Head of caudate nucleus (tissue), 42 donors: ENCODE measurements at places on chromosomes 13 and 19.

GRCh38 chr19:51091895-51092873, 9.5 kb upstream of the KLK14 start:
- DNase-seq, result no peak

DNA sequence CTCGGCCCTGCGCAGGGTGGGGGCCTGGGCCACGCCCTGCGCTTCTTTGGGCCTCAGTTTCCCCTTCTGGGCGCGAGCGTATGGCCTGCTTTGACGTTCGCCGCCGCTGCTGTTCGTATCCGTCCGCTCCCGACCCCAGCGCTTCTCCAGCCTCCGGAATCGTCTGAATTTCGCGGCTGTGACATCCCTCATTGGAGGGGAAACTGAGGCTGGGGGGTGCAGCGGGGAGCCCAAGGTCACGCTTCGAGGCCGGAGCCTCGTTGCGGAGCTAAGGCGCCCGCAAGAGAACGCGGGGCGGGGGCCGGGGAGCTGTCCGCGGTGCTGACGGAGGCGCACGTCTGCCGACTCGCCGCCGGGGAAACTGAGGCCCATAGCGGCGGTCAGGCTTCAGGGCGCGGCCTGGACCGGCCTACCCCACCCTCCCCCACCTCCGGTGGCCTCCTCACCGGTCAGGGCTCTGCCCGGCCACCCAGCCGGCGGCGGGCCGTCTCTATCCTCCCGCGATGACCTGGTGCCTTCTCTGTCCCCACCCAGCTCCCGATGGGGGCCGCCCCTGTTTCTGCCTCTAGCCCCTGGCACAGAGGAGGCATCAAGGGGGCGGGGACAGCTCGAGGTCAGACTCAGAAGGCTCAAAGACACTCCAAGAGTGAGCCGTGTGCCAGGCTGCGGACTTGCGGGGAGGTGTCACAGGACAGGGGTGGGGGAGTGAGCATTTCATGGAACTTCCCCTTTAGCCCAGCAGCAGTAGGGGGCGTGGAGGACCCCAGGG, 3.0 kb upstream of the APC2 start:
- DNase-seq, result no peak

DNA sequence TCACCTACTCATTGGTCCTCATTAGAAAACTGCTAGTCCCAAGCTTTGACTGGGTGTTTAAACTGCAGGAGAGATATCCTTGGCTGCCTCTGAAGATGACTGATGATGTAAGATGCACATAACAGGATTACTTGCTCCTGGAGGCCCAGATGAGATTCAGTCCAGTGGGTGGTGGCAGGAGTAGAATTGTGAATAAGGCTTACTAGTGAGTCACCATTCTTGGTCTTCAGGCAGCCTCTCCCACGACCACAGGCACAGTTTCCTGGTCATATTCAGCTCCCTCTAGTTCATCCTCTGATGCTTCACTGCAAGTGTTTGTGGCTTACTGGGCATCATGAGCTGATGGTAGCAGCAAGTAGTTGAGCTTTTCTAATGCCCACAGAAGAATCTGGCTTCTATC, 12.1 kb downstream of the SERTM1 start:
- no peak for DNase-seq

GRCh38 chr13:61777899-61778298, 362.2 kb upstream of the PCDH20 start:
- DNase-seq, result no peak
